ENCODE measurements at places on chromosomes 7 and 10.

GRCh38 chr10:14909101-14909500 is 30.4 kb downstream of the SUV39H2 start:
- DNase-seq: no peak

- DNase-seq: no peak
Measured at GRCh38 chr7:54546081-54546985, 4.2 kb downstream of the VSTM2A start.

- no peak for DNase-seq
Measured at GRCh38 chr10:132464256-132465192, 67.5 kb downstream of the PWWP2B start.

- DNase-seq: no peak
Measured at GRCh38 chr7:99219185-99219767, 11.4 kb upstream of the KPNA7 start.

DNA sequence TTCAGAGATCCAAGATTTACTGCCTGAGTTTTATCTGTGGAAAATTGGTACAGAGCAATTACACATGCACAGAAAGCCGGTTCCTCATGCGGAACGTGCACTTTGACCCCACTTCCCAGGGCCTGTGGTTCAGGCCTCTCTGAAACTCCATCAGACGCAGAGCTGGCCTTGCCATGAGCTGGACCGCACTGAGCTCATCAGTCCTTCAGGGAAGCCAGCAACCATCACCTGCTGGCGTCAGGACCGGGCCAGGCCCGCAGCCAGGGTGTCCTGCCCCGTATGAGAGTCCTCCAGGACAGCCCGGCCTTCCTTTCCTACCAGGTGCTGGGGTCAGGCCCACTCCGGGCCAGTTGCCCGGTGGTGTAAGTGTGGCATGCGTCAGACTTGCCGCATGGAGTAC is 446.5 kb upstream of the FOXK1 start:
- no peak for DNase-seq

DNA sequence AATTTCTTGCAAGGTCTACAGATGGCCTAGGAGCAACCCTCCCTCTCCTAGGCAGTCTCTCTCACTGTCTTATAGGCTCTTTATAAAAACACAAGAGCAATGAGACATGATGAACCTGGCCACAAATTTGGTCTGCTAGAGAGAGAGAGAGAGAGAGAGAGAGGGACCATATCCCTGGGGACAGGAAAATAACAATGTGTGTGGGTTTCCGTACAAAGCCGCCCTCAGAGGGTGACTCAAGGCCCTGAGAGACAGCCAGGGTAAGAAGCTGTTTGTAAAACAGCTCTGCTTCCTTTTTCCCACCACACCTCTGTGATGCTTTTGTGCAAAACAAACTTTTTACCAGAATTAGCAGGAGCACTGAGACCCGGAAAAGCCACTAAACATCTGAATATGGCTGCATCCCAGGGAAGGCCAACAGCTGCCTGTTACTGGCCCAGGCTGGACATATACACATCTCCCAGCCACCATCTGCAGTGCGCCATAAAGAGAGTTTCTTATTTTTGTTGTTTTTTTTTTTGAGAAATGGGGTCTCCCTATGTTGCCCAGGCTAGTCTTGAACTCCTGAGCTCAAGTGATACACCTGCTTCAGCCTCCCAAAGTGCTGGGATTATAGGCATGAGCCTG is 18.4 kb downstream of the GIMAP5 start:
- DNase-seq: peak; percentile 88

DNA sequence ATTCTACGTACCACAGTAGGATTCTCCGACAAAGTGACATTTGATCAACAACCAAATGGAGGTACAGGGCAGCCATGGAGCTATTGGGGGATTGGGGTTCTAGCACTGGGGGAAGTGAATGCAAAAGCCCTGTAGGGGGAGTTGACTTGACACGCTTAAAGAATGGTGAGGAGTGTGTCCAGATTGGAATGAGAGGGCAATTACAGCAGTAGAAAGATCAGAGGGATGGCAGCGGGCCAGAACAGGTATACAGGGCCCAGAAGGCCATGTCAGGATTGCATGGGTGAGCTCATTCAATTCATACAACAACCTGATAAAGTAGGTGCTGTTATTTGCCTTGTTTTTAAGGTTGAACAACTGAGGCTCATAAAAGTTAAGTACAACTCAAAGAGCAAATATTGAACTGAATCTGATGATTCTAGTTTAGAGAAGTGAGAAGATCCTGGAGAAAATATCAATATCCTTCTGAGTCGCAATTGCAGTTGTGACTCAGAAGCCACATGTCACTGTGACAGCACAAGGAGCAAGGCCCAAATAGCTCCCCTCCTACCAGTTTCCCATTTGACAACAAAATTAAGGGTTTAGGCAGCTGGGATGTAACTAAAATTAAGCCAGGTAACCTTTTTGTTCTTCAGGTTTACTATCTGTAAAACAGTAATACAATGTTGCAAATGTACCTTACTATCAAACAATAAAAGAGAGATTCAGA is 28.0 kb upstream of the CTTNBP2 start:
- no peak for DNase-seq

DNA sequence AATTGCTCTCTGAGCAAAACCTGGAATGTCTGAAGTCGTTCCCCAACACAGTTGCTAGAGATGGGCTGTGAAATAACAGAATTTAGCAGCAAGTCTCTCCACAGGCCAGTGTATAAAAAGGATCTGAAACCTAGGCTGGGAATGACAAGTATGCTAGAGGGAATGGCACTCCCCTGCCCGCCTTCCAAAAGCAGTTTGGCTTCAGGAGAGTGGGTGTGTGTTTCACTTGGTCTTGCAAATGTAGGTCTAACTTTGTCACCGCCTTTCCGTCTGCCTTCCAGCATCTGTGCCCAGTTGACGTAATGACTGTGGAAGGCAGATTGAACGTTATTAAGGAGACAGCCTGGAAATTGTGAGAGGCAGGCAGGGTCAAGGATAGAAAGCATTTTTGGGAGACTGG is 18.0 kb upstream of the MTURN start:
- DNase-seq: no peak

- no peak for DNase-seq
Measured at GRCh38 chr7:140983802-140984201, 30.9 kb downstream of the MRPS33 start.

DNA sequence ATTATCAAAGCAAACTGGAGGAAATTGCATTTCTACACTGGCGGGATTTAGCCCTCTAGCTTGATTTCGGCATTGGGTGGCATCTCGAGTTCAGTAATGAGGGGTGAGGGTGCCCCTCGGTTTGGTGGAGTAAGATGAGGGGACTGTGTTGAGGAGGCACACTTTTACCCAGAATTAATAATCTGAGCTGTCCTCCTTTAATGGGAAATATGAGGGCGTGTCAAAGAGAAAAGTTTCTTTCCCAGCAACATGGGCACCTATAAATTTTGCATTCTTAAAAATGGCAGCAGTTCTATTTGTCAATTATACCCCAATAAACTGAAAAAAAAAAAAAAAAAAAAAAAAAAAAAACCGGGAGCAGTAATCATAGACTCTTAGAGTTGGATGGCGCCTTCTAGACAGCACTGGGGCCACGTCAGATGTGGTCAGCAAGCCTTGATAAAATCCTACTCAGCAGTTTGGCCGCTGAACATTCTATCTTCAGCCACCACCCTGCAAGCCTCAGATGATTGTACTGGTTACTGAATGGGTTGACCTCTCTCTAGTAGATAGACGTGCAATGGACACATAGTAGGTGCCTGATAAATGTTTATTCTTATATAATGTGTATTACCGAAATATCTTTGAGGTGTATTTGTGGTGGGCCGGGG is 931 bp downstream of the PAPSS2 start:
- DNase-seq: no peak

DNA sequence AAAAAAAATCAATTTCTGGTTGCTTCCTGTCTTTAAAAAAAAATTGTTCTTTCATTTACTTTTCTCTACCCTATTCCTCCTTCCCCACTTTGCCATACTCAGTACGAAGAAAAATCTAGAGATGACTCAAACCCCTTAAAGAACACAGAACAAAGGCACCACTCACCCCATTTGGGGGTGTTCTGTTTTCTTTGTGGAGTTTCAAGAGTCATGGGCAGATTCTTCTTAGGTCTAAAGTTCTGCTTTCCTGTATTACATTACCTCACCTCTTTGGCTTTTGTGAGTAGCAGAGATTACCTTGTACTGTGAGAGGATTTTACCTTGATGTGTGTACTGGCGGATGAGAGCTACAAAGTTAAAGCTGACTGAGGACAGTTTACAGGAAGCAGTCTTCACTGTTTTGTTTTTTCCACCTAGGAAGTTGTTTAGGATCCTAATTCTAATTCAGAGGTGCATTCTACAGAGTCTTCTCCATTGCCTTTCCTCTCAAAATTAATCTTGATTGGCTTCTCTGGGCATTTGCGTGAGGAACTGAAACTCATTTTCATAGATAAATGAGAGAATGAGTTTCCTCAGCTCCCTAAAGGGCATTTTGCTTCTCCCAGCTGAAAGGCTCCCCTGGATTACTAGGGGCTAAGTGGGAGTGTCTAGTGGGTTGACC is 20.7 kb downstream of the AVL9 start:
- DNase-seq: no peak

- no peak for DNase-seq
Measured at GRCh38 chr10:101595591-101596433, 7.7 kb downstream of the DPCD start.

GRCh38 chr7:155509725-155510551 is 36.4 kb downstream of the CNPY1 start:
- DNase-seq: no peak

DNA sequence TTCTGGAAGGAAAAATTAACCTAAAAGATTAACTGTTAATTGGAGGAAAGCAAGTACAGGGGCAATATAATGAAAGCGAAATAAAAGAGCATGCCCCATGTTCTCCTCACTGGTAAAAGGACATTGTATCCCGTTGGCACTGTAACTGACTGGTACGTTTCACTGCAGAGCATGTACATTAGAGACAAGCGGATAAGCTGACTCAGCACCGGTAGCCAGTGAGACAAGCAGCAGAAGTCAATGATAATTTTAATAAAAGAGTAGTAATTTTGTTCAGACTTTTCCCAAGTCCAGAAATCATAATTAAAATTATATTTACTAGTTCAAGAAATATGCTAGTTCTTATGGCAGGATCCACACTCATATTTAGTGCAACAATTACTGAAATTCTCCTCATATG is 161.5 kb upstream of the VWC2 start:
- DNase-seq: no peak

GRCh38 chr10:109676703-109677102 is 246.6 kb downstream of the XPNPEP1 start:
- DNase-seq: no peak

DNA sequence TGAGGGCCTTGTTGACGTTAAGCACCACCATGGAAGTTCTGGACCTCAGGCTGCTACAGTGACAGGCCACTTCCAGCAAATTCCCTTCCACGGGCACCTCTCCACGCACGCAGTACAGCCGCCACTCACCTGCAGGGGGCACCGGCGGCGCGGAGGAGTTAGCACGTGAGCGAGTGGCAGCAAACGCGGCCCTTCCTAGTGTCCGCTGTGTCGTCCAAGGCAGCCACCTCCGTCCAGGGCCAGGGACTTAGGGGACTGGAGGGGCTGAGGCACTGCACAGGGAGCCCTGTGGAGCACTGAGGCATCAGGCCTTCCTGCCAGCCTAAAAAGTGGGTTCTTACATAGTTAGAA is 164.4 kb downstream of the SVIL start:
- DNase-seq: no peak

- DNase-seq: peak; percentile 30
Measured at GRCh38 chr10:102118867-102119266, 1.3 kb downstream of the LDB1 start.

DNA sequence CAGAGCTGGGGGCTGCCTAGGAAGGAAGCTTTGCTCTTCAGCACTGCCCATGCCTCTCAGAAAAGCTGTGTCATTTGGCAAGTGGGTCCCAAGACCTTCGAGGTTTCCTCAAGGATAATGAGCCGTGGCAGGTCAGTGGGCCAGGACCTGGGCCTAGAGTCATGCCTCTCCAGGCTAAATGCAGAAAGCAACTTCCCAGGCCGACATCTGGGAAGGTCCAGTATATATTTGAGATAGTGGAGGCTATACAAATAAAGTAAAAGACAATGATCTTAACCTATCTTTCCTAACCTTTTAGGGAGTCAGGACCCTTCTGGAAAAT is 2.4 kb upstream of the HOXA10 start:
- DNase-seq: no peak

GRCh38 chr7:135692055-135692454 is 29.7 kb downstream of the STMP1 start:
- DNase-seq: no peak

DNA sequence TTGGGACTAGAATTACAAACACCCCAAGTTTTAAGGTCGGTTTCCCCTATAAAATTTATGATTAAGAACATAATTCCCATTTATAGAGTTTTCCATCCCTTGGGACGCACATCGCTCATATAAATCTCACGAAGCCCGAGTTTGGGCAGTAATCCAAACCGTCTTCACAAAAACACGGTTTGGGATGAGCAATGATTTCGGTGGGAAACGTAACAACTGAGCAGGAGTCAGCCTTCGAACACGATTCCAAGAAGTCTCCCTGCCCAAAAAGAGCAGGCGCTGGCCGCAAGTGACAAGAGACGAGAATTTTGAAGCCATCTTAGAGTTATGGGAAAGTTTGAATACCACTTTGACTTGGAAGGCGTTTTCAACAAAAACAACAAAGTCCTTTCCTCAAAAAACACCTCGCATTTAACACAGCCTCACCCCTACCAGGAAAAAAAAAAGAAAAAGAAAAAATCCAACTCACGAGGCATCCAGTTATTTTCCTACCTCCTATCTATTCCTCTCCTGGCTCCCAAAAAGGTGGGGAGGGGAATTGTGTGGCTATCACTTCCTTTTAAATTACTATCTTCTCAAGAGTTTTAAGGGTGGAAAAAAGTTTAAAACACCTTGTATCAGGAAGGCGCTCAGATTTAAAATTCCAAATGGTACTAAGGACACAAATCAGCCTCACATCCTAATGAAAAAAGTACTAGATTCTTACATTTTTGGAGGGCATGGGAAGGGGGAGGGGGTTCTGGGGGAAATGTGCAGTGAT is 1.6 kb downstream of the SEPHS1 start:
- no peak for DNase-seq

DNA sequence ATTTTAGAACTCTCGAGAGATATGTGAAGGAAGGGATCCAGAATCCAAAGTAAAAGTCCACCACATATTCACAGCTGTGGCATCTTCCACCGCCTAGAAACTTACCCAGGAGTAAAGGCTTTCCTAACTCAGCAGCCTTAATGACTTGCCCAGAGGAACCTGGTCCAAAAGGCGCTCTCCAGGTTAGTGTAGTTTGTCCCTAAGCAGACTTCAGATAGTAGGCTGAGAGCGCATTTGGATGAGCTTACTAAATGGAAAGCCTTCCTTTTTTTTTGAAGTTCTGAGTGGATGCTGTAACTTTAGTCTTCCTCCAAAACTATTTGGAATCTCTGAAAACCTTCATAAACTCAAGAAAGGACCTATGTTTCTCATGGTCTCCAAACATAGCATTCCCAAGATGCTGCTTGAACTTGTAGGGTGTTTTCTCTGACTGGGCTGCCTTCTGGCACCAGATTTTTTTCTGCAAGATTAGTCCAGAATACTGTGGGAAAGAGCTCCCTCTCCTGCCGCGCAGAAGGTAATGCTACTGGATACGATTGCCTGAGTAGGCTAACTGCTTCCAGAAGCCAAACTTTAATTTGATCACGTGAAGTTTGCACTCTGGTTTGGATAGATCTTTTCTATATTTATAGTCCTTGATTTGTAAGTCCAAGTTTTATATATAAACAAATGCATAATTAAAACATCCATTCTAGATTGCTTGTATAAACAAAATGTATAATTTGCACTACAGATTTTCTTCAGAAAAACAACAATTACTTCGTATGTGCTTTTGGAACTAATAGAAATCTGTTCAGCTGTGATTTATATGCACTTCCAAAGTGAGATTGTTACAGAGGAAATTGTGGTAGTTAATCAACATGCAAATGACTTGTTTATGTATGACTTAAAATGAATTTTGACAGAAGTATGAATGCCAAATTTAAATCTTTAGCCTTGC is 19.6 kb upstream of the GPR37 start:
- no peak for DNase-seq
